ENCODE measurements at places on chromosomes 16 and 17. TPM values are rescaled to one million over a fixed set of nuclear protein-coding genes. Genes with fewer than 3 reads are reported as not detected.

TMIGD1 gene
- not detected for total RNA-seq

TP53TG3 gene
- total RNA-seq, result 2.1 TPM

CMTM2 gene
- total RNA-seq, result not detected

TEX19 gene
- 5.5 TPM for total RNA-seq

KRTAP1-5 gene
- not detected for total RNA-seq

OR3A3 gene
- not detected for total RNA-seq

HEXIM2 gene
- total RNA-seq, result 18.8 TPM

THAP11 gene
- total RNA-seq, result 38.6 TPM

TSNAXIP1 gene
- 0.95 TPM for total RNA-seq

AOC2 gene
- not detected for total RNA-seq

TLCD2 gene
- total RNA-seq, result 1.2 TPM

LRRC45 gene
- 25.1 TPM for total RNA-seq

KRTAP3-2 gene
- total RNA-seq, result not detected

MILR1 gene
- not detected for total RNA-seq

EMP2 gene
- total RNA-seq, result 3.3 TPM

GNG13 gene
- total RNA-seq, result 0.17 TPM

ABCC11 gene
- 0.12 TPM for total RNA-seq

DNA sequence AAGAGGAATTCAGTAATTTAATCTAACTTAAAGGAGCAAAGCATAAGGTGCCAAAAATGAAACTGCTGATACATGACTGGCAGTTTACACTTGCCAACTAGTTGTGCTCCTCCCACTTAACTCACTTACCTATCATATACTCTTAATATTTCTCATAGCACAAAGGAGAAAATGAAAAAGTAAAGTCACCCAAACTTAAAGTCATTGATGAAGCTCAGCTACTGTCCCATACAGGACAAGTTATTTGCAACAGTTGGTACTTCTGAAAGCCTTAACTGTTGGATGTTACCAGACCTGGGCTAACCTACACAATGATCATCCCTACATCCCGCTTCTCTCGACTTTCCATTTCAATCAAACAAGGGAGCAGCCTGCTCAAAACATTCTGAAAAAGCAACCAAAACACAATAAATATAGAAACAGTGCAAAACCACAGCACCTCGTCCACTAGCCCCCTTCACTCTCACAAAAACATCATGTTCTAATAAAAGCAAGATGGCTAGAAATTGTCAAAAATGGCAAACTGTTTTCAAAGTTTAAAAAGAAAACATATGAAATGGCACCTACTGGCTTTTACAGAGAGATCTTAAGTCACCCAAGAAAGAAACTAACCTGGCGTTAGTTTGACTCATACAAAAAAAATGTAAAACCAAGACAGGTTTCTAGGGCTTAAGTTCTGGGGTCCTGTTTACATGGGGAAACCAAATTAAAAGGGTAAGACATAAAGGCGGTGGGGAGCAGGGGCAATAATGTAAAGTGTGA lies 868 bp downstream of the MED13 start:
- peak; percentile 28 for DNase-seq

GRCh38 chr17:29625037-29625750 lies 2.5 kb upstream of the CORO6 start:
- DNase-seq, result peak; percentile 79

DNA sequence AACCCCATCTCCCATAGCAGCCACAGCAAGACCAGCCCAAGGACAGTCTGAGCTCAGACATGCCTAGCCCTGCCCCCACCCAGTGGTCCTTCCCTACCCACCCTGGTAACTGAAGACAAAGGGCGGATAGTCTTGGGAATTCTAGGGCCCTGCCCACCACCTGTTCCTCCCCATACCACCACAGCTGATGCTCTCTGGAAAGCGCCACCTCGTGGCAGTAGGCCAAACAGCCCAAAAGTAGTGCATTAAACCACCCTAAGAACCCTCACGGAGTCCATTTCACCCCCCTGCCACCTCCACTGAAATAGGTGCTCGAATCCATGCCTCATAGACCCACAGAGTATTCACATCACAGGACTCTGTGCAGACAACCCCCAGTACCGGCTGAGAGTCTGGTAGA lies 1021.4 kb downstream of the CDH8 start:
- no peak for DNase-seq

DNA sequence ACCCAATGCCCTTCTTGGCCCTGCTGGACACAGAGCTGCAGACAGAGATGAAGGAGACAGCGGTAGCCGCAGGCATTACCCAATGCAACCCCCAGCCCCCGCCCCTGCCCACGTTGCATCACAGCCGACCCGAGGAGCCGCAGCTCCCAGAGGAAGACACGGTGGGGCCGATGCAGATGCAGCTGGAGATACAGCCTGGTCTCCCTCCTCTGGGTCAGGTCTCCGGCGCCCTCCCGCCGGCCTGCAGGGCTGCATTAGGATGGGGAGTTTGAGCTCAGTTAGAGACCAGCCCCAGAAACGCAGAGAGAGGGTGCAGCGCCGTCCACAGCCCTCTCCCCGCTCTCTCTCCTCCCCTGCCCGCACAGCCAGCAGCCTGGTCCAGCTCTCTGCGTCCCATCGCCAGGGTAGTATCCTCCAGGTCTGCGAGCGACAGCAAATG lies 19.4 kb upstream of the UBE2I start:
- DNase-seq, result no peak

DNA sequence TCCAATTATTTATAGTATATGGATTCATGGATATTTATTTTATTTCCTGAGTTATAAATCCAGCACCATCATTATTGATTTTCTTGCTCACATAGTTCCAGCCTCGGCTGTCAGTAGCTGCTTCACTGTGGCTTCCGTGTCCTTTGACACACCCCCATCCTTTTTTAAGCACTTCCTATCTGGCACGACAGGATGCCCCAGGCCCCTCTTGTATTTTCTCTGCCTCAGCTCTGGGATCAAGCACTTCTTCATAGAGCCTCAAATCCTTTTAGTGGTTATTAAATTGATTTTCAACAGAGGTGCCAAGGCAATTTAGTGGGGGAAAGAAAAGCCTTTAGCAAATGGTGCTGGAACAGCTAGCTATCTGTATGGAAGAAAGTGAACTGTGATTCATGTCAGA lies 59.8 kb downstream of the GAN start:
- no peak for DNase-seq

DNA sequence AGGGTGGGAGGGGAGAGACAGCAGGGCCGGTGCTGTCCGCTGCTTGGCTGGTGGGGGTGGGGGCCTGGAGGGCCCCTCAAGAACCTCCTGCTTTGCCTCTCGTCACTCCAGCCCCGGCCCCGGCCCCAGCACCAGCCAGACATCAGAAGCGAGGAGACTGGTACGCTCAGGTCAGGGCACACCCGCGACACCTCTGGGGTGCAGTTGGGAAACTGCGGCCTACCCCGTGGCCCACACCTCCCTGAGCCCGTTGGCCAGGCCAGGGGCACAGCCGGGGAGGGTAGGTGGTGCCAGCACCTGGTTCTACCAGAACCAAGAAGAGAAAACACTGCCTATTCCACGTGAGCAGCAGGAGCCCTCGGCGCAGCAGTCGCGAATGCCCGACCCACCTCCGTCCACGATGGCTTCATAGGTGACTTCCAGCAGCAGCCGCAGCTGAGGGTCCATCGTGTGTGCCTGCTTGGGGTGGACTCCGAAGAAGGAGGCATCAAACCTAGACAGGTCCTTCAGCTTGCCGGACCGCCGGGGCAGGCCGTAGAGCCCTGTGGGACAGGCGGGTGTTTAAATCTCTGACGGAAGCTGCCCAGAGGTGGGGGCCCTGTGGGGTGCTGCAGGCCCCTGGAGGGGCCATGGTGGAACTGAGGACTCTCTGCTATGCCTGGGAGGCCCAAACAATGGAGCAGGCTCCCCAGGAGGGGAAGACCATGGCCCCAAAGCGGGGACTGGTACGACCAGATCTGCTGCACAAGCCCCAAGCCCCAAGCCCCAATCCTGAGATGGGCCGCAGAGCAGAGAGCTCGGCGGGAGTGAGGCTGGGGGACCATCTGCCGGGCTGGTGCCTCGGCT lies 2.9 kb downstream of the FASN start:
- DNase-seq, result no peak

DNA sequence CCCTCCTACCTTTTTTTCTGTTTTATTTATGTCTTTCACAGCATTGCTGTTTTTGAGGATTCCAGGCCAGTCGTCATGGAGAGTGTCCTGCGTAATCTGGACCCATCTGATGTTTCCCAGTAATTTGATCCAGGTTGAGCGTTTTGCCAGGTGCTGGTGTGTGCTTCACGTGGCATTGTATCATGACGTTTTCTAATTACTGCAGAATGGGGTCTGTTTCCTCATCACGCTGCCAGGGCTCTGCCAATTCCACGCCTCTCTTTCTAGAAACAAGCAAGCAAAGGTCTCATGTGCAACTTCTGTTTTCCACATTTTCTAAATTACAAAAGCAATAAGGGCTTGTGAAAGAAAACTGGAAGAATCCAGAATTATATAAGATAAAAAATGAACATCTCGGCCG lies 28.3 kb upstream of the BHLHA9 start:
- DNase-seq, result no peak

GRCh38 chr16:57955572-57956188 lies 15.2 kb downstream of the CNGB1 start:
- DNase-seq, result peak; percentile 14

GRCh38 chr16:1470481-1471251 lies 4.2 kb downstream of the CLCN7 start:
- DNase-seq, result no peak

DNA sequence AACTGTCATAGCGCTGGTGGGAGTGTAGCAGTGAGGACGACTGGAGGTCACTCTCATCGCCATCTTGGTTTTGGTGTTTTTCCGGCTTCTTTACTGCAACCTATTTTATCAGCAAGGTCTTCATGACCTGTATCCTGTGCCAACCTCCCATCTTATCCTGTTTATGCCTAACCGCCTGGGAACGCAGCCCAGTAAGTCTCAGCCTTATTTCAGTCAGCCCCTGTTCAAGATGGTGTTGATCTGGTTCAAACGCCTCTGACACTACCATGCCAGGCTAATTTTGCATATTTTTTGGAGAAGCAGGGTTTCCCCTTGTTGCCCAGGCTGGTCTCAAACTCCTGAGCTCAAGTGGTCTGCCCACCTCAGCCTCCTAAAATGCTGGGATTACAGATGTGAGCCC lies 179.8 kb upstream of the HSBP1 start:
- DNase-seq, result no peak

GRCh38 chr16:90012991-90013745 lies 6.1 kb downstream of the DBNDD1 start:
- DNase-seq, result peak; percentile 50

DNA sequence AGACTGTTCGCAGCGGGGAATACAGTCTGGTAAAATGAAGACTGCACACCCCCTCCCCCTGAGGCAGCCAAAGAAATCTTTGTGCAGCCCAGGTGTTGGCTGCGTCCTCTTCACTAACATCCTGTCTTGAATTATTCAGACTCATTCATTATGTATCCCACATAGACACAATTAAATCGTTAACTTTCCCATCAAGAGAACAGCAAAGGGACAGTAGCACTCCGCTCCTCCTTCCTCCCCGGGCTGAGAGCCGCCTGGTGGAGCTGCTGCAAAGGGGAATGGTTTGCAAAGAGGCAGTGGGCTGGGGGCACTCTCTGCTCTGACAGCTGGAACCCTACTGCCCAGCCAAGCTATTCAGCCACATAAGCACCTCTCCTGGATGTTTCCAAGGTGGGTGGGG lies 290.0 kb upstream of the SOX9 start:
- no peak for DNase-seq

Data from G401 (cell line).